ENCODE measurements at places on chromosomes 2 and 18.

DNA sequence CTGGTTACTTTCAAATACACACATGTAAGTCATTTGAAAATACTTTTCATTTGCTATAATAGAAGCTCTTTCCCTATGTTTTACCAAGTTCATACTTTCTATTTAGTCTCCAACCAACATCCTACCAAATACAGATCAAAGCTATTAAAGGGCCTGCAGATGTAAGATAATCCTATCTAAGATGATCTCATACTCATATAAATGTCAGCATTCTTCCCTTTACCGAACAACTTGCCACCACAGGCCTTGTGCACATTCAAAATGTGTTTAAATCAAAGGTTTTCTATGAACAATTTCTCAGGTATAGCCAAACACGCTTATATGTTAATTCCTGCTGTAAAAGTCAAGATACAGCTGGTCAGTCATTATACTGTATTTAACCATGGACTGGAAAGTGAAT, 23.3 kb downstream of the KCTD18 start:
- no peak for DNase-seq

GRCh38 chr2:212177724-212178123, 360.9 kb downstream of the ERBB4 start:
- peak; percentile 28 for DNase-seq

DNA sequence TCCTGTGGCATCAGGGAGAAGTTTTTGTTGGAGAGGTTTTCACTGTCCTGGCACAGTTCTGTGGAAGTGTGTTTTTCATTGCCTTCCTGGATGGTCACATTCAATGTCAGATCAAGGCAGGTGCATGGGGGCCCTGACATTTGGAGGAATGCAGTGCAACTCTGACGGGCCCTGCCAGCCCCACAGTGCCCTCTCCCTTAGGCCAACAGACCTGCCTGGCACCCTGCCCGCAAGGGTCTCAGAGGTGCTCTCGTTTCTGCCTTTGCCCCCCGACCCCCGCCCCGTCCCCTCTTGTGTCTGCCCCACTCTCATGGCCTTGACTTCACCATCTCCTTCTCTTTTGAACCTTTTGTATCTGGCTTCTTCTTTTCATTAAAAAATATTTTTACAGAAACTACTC, 257.2 kb upstream of the HDAC4 start:
- no peak for DNase-seq

GRCh38 chr2:71700041-71700657, 246.8 kb downstream of the DYSF start:
- DNase-seq: no peak

GRCh38 chr2:127027715-127028114, 79.2 kb downstream of the BIN1 start:
- DNase-seq: no peak

DNA sequence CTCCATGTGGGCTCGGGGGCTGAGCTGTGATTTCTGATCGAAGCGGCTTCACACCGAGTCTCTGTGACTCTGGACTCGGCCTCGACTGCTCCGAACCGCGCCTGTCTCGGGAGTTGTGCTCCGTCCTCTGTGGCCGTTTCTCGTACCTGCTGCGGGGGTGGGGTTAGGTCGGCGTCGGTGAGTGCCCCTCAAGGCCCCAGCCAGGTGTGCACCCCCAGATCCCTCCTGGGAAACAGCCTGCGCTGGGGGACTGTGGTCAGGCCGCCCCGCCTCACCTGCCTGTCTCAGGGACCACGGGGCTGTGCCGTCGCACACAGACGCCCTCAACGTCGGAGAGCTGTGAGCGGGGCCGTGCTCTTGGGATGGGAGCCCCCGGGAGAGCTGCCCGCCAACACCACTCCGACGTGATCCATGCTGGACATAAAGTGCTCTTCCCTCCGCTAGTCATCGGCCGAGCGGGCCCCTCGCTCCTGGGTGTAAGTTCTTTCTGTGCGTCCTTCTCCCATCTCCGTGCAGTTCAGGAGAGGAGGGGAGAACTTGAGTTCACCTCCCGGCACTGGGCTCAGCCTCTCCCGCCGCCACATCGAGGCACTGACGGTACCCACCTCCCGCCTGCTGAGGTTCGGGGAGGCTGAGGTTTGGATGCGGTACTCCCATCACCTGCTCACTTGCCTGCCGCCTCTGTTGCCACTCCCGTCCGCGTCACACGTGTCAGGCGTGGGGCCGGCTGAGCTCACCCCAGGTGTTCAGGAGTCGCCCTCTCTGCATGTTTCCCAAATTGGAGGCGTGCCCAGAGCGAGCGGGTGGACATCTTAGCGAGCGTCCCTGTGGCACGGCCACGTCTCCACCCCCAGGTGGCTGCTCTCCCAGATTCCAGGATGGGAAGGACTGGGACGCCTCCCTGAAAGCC, 55.7 kb downstream of the CTDP1 start:
- DNase-seq: no peak

DNA sequence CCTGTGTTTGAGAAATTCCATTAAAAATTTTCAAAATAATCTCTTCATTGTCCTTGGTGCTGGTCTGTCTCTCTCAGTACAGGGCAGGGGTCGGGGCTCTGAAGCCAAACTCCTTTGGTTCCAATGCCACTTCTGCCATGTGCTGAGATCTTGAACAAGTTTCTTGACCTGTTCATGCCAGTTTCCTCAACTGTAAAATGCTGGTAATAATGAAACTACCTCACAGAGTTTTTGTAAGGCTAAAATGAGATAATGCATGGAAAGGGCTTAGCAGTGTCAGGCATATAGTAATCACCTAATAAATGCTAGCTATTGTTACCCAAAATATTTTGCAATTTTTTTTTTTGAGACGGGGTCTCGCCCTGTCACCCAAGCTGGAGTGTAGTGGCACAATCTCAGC, 16.9 kb upstream of the MREG start:
- DNase-seq: no peak

DNA sequence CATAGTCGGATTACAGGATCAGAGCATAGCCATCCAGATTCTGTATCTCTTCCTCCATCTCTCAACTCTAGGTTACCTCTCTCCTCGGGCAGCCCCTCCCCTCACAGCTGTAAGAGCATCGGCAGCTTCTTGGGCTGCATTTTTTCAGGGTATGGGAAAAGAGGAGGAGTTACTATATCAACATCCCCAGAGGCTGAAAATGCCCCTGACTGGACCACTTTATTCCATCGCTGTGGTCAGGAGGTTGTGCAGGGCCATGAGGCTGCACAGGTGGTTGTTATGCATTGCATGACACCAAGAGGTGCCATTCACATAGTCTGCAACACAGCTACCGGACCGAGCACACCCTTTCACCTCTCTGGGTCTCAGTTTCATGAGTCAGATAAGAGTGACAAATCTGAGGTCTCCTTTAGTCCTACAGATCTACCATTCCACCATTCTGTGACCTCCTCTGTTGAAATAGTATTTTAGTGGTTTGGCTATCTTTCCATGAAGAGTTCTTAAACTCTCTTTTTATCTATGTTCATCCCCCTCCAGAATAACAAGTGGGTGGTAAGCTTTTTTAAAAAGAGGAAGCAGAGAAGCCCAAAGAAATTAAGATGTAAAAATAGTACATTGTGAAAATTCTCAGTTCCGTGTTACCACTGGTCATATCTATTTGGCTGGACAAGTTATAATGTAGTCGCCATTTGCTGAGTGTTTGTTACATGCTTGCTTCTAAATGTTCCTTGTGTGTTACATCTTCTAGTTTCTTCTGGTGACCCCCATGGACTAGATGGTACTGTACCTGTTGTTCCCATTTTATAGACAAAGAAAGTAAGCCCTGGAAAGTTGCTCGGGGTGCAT, 56.6 kb upstream of the SLC1A4 start:
- DNase-seq: no peak

DNA sequence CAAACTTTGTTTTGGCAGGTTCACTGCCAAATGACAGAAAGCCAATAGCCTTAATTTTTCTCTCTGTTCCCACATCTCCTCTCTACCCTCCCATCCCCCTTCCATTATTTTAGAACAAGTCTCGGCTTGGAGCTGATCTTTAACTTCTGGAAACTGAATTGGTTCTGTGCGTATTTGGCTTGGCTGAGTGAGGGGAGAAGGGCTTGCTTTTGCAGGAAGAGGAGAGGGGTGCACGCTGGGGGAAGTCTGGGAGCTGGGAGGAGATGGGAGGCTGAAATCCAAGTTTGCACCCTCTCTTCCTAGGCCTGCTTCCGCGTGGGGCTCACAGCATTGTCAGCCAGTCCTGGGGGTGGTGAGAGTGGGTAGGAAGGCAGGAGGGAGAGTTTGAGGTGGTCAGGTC, 176.1 kb upstream of the SPRED2 start:
- no peak for DNase-seq

GRCh38 chr2:216312441-216312840, 59.8 kb downstream of the MARCHF4 start:
- DNase-seq: no peak

DNA sequence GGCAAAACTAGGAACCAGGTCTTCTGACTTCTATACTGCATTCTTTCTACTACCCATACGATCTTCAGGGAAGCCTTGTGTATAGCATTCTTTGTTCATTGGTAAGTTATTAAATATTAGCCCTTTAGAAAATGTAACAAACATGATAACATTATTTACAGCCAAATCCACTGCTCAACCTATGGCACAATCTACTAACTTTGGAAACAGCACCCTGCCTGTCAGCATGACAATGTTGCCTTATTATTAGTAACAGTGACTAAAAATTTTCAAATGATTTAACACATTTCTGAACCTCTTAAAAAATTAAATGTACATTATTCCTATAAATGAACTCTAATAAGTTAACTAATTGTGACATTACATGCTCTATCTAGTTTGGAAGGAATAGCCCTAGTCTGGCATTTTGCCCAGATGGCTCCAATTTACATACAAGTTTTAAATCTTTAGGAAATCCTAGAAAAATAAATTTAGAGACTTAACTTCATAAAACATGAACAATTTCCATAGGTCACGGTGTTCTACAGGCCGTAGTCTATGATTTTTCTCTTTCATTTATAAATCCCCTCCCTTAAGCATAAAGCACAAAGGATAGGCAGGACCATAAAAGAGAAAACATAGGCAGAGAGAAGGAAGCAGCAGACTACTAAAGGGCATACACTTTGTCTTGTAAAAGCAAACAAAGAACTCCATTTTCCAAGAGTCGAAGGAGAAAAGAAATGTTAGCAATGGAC, 33.7 kb downstream of the YES1 start:
- no peak for DNase-seq

- no peak for DNase-seq
Measured at GRCh38 chr2:27893006-27893405, 2.5 kb downstream of the BABAM2 start.

DNA sequence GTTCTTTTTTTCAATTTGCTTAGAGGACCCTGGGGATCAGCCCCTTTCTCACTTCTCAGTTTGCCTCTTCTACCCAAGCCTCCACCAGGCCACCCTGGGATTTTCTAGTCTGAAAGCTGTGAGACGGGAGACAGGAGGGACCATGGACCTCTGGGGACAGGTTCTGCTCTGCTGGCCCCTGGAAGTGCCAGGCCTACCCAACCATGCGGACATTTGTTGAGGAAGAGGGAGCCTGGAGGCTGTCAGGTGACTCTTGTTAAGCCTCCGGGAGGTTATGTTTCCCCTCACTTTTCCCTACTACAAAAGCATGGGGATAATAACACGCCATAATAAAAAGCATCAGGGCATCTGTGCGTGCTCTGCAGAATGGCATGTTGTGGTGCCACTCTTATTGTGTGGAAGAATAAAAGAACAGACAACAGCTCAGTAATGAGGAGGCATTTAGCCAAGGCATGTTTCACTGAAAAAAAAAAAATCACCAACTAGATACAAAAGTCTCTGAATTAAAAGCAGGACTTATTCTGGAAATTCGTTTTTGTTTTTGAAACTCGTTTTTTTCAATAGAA, 48.3 kb upstream of the PLA2R1 start:
- no peak for DNase-seq

- DNase-seq: no peak
Measured at GRCh38 chr2:125207431-125207830, 1182.3 kb downstream of the CNTNAP5 start.

DNA sequence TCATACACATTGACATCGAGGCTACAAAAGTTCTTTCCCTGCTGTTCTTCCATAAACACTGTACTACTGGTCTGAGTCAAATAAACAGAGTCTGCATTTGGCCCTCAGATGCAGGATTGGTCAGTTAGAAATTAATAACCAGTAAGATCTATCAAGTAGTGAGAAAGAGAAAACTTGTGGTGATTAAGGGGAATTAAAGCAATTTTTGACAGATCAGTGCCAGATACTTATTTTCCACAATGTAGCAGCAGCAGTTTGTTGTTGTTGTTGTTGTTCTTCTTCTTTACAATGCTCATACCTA, 85.0 kb downstream of the IKZF2 start:
- no peak for DNase-seq

- no peak for DNase-seq
Measured at GRCh38 chr2:11508279-11508678, 25.6 kb upstream of the GREB1 start.

- DNase-seq: peak; percentile 43
Measured at GRCh38 chr2:222448748-222449181, 24.4 kb downstream of the SGPP2 start.

GRCh38 chr2:134262684-134263083, 8.8 kb downstream of the MGAT5 start:
- DNase-seq: no peak

DNA sequence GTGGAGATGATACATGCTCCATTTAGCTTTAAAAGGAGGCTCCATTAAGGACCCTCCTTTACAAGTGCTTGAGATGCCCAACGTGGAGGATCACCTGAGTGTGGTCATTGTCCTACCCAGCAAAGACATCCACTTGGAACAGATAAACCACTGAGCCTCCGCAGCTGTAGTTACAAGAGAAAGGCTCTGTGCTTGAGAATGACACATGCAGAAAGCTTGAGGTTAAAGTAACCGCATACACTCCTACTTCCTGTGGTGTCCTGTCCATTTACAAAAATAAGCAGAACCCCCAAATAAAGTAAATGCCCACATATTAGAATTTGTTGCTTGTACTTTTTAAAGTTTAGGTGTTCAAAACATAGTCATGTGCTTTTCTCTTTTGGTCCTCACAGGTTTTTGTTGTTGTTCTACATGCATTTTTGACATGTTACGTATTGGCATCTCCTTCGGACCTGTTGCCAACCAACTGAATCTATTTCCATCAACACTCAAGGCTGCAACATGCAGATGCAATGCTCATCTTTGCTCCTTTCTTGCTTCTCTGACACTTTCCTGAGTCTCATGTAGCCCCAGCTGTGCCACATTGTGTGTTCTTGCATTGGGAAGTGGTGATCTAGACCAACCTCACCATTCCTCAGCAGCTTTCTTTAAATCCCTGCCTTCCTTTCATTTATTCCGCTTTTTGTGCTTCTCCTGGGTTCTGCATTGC, 56.0 kb downstream of the SERPINB7 start:
- DNase-seq: peak; percentile 22

- peak; percentile 89 for DNase-seq
Measured at GRCh38 chr2:176445956-176446355, 176.7 kb downstream of the MTX2 start.

DNA sequence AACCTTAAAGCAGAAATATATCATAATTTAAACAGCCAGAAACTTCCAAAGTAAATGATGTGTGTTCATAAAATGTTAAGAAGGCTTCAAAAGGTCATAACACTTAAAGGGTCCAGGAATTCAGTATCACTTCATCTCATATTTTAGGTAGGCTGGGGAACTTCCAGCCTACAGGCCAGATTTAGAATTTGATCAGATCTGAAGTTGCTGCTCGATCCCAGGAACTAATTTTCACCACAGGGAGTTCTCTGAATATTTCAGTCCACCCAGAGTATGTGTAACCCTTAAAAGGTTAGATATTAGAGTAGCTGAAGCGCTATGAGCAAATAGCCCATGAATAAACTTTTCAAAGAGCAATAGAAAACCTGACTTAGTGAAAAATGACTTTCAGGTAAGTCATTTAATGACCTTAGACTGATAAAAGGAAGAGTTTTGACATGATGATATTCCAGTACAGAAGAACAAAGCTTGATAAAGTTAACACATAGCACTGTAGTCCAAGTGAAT, 1.7 kb downstream of the WIPF1 start:
- no peak for DNase-seq

- no peak for DNase-seq
Measured at GRCh38 chr2:157415591-157416101, 28.2 kb downstream of the CYTIP start.
